ENCODE measurements at places on chromosomes 4 and X. TPM values are rescaled to one million over a fixed set of nuclear protein-coding genes. Genes with fewer than 3 reads are reported as not detected.

The CCNB3 gene
- total RNA-seq, result 0.82 TPM

The HAND2 gene
- total RNA-seq, result 0.31 TPM

The SFRP2 gene
- not detected for total RNA-seq

The ARSJ gene
- total RNA-seq, result 5.0 TPM

The SH3BP2 gene
- 4.9 TPM for total RNA-seq
